Spinal cord (tissue), 10 donors: ENCODE measurements at places on chromosomes 13 and 19. TPM values are rescaled to one million over a fixed set of nuclear protein-coding genes. Genes with fewer than 3 reads are reported as not detected.

SLC35E1 gene
- 24.1 TPM for total RNA-seq

GJA3 gene
- total RNA-seq = 0.30 TPM

ZNF296 gene
- total RNA-seq = 0.69 TPM

ZNF536 gene
- 31.0 TPM for total RNA-seq

ICAM4 gene
- total RNA-seq = 1.8 TPM

SHC2 gene
- 24.2 TPM for total RNA-seq

ERICH6B gene
- total RNA-seq = 0.39 TPM

ZNF100 gene
- 20.5 TPM for total RNA-seq

ZNF606 gene
- total RNA-seq = 39.3 TPM

C19orf33 gene
- 134 TPM for total RNA-seq

LGALS7 gene
- not detected for total RNA-seq

SPTBN4 gene
- 13.9 TPM for total RNA-seq

CAPN12 gene
- total RNA-seq = 1.1 TPM

SIGLEC6 gene
- total RNA-seq = 0.11 TPM

TMEM190 gene
- total RNA-seq = 0.40 TPM

LILRA1 gene
- 0.83 TPM for total RNA-seq
